ENCODE measurements at places on chromosomes 12 and 14.

DNA sequence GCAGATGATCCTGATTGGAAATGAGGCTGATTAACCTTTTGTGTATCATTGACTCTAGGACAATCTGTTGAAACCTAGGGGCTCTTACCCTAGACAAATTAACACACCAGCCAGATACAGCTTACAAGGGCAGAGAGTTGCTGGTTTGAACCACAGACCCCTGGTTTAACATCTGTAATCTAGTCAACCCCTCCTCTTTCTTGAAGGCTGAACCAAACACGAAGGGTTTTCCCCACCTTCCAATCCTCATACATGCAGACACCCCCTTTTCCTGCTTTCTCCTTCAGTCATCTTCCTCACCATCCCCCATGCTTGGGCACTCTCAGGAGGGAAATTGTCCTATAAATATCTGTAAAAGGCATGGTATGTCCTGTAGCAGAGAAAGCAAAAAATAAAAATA is 126.0 kb upstream of the HIF1A start:
- no peak for DNase-seq

- DNase-seq = peak; percentile 28
Observed at GRCh38 chr12:56160193-56160763, 2.1 kb downstream of the MYL6 start.

DNA sequence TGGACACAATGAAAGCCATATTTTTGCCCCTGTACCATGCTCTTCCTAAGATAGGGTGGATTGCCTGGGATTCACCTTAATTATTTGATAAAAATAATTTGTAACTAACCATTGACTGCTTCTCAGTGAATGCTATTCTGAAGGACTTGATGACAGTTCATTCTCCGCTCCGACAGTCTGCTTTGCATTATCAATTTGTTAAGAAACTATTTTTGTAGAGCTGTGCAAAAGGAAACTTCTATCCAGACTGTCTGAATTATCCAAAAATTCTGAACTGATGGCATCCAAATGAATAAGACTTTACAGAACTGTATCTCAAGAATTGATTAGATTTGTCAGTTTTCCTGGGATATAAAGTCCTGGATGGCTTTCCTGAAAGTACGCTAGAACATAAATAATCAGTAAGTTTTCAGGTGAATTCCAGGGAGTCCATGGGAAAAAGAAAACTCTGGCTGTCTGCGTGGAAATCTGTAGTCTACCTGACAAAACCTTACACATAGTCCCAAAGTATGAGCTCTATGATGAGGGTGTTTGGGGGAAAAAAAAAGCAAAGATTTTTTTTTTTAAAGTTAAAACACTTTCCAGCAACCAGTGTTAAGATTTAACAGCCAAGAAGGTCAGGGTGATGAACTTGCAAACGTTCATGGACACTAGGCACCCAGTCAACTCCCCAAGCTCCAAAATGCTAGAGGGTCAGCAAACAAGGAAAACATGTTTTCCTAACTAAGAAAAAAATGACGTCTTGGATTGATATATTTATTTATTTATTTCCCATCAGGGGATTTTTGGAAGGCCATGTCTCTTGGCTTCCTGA is 291.1 kb upstream of the TBX3 start:
- no peak for DNase-seq

DNA sequence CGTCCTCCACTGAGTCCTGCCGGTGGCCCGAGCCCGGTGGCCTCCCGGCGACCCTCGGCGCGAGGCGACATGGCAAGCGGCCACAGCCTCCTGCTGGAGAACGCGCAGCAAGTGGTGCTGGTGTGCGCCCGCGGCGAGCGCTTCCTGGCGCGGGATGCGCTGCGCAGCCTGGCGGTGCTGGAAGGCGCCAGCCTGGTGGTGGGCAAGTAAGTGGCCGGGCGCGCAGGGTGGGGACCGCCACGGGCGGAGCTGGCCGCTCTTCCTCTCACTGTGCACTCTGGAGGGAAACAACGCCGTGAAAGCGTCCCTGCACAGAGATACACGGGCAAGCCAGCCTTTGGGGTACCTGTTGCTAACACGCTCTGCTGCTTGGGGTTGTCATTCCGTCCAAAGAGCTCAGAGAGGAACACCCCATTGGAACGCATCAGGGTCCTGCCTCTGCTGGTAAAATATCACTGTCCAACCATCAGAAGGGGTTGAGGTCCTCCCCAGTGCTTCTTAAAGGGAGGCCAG is at the start of gene AMDHD1:
Gene AMDHD1, plus strand, starts transcription at position 2 of the 513 bp plus-strand sequence. Its CDS starts 68 bp downstream, at position 70.
- peak; percentile 58 for DNase-seq

GRCh38 chr14:75196064-75196463 is 19.7 kb upstream of the TMED10 start:
- no peak for DNase-seq

GRCh38 chr14:59190372-59190771 is 1.9 kb downstream of the DAAM1 start:
- DNase-seq = peak; percentile 63

DNA sequence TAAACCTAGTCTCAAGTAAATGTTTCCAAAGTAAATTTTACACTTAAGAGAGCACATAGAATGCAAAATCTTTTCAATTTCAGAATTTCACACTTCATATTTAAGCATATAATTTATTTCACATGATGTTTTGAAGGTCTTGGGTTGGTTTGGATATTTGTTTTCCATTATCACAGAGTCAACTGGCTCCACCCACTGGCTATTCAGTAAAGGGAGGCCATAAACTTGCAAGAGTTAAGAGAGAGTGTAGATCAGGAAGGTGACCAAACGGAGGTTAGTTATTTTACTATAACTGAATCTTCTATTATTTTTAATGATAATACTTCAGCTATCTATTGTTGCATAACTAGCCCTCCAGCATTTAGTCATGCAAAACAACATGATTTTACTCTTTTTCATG is 6.2 kb upstream of the CPNE8 start:
- DNase-seq = peak; percentile 11

DNA sequence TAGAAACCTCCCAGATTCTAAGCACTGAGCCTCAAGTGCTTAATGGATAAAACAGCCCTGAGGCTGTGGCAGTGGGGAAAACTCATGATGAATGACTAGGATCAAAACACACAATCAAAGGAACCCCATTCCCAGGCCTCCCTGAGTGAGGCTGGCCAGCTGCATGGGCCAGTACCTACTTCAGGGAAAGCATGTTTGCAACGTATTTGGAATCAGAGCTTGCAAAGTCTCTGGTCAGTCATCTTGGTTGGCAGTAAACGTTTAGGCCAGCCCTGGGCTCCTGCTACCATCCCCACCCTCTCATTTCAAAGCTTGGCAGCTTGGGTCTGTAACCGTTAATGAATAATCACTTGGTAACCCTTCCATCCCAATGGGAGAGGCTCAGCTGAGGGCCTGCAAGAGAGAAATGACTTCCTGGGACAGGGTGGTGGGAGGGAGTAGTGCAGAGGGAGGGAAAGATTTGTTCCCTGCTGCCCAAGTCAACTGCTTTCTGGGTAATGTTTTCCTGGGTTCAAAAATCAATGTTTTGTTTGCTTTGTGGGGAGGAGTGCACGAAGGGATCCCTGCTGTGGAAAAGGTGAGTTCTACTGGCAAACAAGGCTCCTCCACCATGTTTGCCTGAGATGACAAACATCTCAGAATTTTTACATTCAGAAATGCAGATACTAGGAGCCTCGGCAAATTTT is 2.0 kb upstream of the RNASE8 start:
- no peak for DNase-seq

DNA sequence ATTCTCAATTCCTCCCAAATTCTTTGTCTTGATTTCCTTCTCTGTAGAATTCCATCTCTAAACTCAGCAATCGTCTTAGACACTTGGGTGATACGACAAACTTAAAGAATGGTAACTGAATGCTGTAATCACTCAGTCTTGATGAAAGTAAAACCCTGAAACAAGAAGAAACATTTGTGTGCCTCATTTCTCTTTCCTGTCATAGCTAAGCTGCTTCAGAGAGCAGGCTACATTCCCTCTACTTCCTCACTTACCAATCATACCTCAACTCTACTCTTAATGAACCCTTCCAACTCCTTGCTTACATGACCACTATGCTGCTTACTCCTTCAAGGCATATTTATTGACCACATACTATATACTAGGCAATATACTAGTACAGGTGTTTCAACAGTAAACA is 8.3 kb downstream of the MAP4K5 start:
- no peak for DNase-seq

DNA sequence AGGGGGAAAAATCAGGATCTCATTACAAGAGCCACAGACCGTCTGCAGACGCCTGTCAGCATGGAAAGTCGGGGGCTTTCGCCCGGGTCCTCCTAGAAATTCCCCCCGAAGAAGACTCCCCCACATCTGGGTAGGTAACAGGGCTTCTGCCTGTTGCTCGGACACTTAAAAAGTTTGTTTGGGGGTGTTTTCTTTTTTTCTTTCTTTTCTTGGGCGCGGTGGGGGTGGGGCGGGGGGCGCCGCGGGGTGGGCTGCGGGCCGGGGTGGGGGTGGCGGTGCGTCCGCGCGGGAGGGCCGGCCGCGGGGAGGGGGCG is 358 bp downstream of the ELK3 start:
- DNase-seq = no peak

GRCh38 chr12:7241404-7242005 is 52.0 kb downstream of the PEX5 start:
- peak; percentile 37 for DNase-seq

GRCh38 chr14:74563586-74564159 is 48.4 kb downstream of the LTBP2 start:
- no peak for DNase-seq

DNA sequence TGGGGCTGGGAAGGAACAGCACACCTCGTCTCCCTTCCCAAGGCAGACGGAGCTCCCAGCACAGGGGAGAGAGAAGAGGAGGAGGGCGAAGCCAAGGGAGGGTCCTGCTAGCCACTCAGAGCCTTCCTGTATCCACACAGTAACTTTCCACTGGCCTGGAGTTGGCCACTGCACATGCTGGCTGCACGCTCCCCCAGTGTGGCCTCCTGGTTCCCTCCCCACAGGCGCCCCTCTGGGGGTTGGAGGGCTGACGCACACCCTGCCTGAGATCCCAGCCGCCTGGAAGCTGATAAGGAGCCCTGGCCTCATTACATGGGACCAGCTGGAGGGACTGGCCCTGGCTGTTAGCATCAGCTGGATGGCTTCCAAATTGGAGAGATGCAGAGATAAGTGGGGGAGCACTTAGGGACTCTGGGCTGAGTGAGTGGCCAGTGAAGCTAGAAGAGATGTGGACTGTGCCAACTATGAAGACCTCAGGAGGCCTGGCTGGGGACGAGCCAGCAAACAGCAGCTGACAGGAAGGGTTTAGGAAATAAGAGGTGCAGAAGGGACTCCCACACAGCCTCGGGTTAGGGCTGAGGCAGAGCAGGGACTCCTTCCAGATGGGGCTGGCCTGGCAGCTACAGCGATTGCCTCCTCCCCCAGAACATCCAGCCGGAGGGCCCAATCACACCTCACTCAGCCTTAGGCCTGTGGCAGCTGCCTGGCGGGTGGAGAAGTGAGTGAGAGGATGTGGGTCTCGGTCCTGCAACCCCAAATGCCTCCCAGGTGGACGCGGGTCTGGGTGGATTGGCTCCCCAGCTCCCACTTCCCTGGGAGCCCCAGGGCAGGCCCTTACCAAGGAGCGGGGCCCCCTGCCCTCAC is 26.3 kb upstream of the BCDIN3D start:
- DNase-seq = no peak

GRCh38 chr12:95766356-95767019 is 24.1 kb downstream of the NTN4 start:
- no peak for DNase-seq

DNA sequence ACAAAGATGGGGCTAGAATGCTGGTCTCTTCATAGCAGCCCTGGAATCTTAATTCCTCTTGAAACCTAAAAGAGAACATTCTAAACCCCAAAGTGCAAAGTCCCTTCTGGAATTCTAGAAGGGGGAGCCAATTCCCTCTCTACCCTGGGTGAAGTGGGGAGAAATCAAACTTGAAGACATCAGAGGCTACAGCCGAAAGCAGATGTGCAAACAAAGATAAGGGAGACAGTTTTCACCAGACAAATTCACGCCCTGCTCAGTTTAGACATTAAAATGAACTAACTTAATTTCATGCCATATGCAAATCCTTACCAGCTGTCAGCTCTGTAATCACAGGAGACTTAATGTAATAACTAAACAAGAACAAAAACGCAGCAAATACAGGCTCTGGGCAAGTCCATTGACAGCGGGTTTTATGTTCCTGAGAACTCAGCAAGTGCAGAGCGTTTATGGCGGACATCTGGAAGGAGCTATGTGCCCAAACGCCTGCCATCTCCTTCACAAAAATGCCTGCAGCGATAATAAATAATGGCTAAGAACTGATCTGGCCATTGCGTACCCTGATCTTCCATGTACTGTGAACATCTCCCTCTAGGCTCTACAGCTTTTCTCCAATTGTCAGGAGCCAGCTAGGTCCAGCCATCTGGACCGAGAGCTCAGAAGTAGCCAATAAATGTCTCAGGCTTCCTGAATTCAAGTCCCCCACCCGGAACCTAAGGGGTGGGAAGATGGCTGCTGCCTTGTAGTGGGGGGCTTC is 19.1 kb upstream of the FICD start:
- no peak for DNase-seq

DNA sequence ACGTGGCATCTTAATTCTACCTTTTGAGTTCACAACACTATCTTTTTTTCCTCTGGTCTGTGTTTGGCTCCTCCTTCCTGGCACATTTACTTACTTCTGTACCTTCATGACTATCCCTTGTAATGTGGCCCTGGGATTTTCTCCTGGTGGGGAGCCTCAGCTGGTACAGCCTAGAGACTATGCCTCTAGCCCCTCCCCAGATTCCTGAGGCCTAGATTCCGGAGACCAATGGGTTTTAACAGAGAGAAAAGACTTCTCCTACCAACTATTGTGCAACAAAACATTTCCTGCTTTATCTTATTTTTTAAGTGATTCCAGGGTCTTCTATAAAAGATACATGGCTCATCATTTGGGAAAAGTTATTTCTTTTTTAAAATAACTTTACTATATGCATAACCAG is 216.2 kb upstream of the KRR1 start:
- no peak for DNase-seq

DNA sequence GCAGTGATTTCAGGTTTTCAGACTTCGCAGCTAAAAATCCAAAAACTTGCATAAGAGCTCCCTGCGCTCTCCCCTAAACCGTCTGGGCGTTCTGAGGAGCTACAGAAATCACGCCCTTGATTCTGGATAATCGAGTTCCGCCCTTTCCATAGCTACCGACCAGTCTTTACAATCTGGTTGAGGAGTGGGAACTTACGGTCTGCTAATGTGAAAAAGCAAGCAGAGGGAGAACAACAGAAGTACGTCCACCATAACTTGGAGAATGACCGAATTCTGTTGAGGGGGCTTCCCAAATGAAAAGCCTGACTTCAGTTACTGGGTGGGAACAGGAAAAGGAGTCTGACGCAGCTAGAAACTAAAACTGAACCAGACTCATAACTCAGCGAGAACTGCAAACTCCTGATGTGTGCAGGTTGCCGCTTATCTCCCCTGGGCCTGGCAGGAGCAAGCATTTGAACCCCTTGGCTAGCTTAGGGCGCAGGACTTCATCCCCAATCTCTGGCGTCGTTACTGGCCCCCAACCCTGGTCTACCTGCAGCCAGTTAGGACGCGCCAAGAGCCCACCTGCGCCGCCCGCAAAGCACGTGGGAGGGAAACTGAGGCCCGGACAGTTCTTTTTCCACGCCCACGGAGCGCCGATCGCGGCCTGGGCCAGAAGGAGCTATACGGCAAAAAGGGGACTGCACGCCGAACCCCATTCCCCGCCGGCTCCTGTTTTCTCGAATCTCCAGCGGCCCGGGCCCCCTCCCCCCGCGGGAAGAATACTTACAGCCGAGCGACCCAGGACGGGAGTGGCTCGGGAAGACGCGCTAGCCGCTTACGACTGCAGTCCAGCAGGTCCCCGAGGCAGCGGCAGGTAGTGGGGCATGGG is 838 bp downstream of the LRIG3 start:
- peak; percentile 48 for DNase-seq

- peak; percentile 66 for DNase-seq
Observed at GRCh38 chr14:87944987-87945604, 47.9 kb downstream of the GALC start.
